ENCODE measurements at places on chromosomes 5 and 9. TPM values are rescaled to one million over a fixed set of nuclear protein-coding genes. Genes with fewer than 3 reads are reported as not detected.

Gene BARHL1
- not detected for total RNA-seq

Gene PTRH1
- total RNA-seq: 24.2 TPM

Gene FOXI1
- under 0.01 TPM for total RNA-seq

Gene PCDHA4
- 0.10 TPM for total RNA-seq

Gene RASA1
- total RNA-seq: 47.4 TPM

Gene MEGF9
- 9.1 TPM for total RNA-seq

Gene PTGES2
- 71.5 TPM for total RNA-seq

Gene PLEKHG4B
- total RNA-seq: not detected

Gene CDO1
- 0.65 TPM for total RNA-seq

Gene GFI1B
- total RNA-seq: not detected

Measured in vein endothelial cell (primary cell).